ENCODE measurements at places on chromosomes 3 and 15.

DNA sequence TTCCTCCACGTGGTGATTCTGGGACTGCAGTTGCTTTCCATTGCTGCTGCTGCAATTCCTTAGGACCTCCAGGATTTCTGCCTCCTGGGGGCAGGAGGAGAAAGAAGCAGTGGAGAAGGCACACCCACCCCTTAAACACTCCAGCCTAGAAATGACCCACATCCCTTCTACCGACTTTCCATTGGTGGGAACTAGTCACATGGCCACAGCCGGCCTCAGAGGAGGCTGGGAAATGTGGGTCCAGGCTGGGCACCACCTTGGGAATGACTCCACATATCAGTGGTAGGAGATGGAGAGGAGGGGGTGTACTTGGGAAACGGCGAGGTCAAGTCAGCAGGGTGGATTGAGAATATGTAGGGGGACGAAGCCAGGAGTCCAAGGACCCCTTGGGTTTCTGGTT lies 269.4 kb upstream of the CTDSPL start:
- no peak for DNase-seq

GRCh38 chr3:156688632-156689452 lies 14.5 kb downstream of the TIPARP start:
- no peak for DNase-seq

GRCh38 chr3:16849229-16849628 lies 35.5 kb upstream of the PLCL2 start:
- DNase-seq = peak; percentile 27

DNA sequence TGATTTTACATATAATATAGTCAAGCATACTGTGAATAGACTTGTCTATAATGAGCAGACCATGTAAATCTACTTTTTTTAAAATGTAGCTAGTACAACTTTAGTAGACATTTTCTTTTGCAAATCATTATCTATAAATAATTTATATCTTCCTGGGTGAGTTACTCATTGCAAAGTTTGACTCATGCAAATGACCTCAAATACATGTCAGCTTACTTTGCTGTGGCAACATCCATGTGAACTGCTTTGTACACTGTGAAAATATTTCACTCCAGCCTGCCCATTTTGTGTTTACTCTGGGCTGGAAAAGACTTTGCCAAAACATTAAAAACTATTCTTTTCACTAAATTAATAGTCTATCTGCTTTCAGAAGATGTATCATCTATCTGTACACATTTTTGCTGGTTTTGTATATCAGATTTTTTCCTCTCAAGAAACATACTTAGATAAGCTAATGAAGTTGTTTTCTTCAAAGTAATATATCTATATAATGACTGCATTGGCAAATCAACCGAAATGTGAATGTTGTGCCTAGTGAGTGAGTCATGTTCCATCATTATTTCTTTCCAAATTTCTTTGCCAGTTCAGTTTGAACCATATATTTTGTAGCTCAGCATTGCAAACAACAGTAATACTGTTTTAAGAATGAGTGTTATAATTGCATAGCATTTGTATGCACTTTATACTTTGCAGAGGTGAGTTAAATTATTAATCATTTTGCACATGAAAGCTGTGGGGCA lies 26.5 kb downstream of the IGSF10 start:
- no peak for DNase-seq

- DNase-seq = no peak
Observed at GRCh38 chr15:31975830-31976229, 54.5 kb upstream of the CHRNA7 start.

GRCh38 chr3:160928183-160928726 lies 172.2 kb downstream of the PPM1L start:
- no peak for DNase-seq

- DNase-seq = no peak
Observed at GRCh38 chr3:166889241-166889640, 490.9 kb downstream of the ZBBX start.

GRCh38 chr3:173957646-173958045 lies 560.1 kb downstream of the NLGN1 start:
- no peak for DNase-seq

DNA sequence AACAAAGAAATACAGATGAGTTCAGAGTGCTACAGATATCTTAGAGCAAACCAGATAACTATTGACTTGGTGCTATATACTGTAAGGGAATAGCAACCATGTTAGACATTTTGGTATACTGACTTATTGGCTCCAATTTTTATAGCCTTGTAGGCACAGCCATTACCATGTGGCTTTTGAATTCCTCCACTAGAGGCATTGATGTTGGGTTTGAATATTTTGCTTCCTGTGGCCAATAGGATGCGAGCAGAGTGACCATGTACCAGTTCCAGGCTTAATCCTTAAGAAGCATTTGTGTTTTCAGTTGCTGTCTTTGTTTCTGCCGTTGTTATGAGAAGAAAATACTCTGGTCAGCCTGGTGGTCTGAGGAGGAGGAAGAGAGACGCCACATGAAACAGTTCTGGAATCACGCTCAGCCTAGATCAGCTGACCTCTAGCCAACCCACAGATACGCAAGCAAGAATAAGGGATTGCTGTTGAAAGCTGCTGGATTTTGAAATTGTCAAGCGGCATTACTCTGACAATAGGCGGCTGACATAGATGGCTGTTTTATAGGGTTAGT lies 109.4 kb upstream of the TNIK start:
- no peak for DNase-seq

DNA sequence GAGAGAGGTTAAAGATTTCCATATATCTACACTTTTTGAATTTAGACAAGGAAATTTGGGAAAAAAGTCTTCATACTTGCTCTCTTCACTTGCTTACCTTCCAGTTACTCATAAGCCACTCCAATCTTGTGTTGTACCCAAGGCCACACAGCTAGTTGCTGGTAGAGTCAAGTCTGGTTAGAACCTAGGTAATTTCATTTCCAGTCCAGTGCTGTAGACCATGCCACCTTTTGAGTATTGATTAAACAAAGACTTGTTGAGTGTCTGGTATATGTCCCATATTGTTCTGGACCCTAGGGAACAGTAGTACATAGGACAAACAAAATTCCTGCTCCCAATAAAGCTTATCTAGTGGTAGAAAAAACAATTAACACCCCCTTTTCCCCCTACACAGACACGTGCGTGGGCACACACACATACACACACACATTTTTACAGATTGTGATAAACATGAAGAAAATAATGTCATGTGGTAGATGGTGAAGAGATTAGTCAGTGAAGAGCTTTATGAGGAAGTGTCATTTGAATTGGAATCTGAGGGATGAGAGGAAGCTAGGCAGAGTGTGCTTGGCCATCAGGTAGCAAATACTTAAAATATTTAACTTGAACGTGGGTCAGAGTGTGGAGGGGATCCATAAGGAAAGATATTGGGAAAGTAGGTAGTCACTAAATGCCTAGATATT lies 2.1 kb downstream of the CMC1 start:
- DNase-seq = no peak

- no peak for DNase-seq
Observed at GRCh38 chr3:22016197-22016596, 265.2 kb upstream of the ZNF385D start.

- DNase-seq = no peak
Observed at GRCh38 chr15:91704343-91704742, 149.2 kb upstream of the SLCO3A1 start.

- no peak for DNase-seq
Observed at GRCh38 chr15:101397521-101398003, 91.9 kb downstream of the PCSK6 start.

- no peak for DNase-seq
Observed at GRCh38 chr15:91263632-91264531, 163.8 kb downstream of the SV2B start.

GRCh38 chr3:58041826-58042324 lies 33.7 kb downstream of the FLNB start:
- DNase-seq = no peak

DNA sequence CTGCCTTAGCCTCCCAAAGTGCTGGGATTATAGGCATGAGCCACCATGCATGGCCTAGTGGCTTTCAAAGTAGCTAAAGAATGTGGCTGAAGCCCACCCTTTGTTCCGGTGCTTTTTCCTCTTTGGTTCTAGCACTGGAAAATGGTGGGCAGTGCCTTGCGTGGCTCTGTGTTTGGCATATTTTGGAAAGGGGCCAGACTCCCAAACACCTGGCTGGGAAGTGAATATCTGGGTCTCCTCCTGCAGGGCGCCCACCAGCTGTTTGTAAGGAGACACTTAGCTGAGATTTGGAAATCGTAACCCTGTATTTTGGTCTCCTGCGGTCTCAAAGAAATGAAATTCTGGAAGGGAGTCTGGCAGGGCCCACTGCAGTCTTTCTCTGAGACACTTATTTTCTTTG lies 336.4 kb downstream of the IL20RB start:
- DNase-seq = no peak

- no peak for DNase-seq
Observed at GRCh38 chr15:96657096-96657495, 326.6 kb downstream of the NR2F2 start.

DNA sequence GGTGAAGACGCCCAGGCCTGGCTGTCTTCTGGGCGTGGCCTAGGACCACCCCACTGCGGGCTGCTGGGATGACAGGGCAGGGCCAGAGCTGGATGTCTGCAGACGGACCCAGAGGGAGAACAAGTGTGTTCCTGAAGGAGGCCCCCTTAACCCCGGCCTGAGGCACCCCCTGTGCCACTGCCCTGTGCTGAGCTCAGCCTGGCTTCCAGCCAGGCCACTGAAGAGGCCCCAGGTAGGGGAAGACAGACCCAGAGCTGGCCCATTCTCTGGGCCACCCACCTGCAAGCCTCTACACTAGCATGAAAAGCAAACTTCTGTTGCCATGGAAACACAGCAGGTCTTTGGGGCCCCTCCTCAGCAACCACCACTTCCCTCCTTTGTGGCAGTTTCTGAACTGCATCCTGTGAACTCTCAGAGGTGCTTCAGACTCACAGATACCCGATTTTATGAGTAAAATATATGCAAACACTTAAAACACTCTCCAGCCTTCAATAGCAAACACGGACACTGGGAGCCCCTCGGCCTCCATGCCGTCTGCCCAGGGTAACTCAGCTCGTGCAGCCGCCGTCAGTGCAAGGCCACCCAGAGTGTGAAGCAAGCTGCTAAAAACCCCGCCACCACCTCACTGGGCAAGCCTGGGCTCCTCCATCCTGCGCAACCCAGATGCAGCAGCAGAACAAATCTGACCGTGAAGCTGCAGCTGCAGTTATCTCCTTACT lies 42.5 kb downstream of the CMTM6 start:
- peak; percentile 37 for DNase-seq

GRCh38 chr3:197520311-197521276 lies 35.2 kb downstream of the BDH1 start:
- no peak for DNase-seq

DNA sequence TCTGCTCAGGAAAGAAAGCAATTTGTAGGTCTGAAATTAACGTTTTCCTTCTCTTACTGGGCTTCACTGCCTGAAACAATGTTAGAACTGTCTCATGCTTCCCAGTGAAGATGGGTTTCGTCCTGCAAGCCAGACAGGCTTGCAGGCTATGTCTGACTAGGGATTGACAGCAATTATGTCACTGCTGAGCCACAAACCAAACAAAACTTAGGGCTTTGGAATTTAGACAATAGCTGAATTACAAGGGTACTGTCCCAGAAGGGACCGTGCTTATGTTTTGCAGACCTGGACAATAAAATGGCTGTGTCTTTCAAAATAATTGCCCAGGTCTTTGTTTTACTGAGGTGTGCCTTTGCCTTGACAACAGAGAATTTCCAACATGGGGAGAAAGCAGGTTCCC lies 46.3 kb upstream of the CCDC80 start:
- no peak for DNase-seq

All from stimulated activated CD8-positive, alpha-beta memory T cell treated with anti-CD3 and anti-CD28 coated beads, Interleukin-2, amount 100 ng/mL, for 48 hours (primary cell).